ENCODE measurements at places on chromosomes 7 and 10.

- DNase-seq: no peak
These were observed 107.9 kb upstream of the FEZF1 start for GRCh38 chr7:122412441-122412840.

DNA sequence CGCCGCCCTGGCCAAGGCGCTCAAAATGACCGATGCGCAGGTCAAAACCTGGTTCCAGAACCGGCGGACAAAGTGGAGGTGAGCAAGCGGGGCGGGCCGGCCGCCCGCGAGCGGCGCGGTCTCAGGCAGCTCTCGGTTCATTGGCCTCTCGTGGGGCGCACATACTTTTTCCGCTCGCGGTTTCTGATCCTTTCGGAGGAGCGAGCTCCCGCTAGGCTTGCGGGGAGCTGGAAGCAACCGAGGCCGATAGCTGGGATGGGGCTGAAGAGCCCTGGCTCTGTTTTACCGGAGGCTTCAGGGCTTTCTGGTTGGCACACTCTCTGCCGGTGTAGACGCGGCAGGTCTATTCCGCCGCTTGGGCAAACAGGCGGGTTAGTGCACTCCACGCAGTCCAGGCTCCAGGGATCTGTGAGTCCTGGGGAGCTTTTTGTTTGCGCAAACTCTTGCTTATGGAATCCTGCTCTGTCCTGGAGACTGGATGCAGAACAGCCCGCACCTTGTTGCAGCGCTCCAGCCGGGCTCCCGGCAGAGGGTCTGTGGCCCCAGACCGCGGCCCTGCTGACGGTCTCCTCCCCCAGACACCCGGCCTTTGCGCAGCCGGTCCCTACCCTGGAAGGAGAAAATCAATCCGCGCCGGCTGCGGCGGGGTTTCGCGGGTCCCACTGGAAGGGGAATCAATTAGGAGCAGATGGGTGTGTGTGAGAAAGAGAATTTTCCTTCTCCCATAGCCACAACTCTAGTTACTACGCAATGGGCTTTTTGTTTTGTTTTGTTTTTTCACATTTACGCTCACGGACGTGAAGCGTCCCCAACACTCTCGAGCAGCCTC is 3.4 kb downstream of the TLX1 start:
- DNase-seq: no peak

GRCh38 chr7:19713676-19714075 is 4.8 kb upstream of the POLR1F start:
- no peak for DNase-seq

- no peak for DNase-seq
These were observed 205.9 kb downstream of the MBL2 start for GRCh38 chr10:52566471-52567246.

DNA sequence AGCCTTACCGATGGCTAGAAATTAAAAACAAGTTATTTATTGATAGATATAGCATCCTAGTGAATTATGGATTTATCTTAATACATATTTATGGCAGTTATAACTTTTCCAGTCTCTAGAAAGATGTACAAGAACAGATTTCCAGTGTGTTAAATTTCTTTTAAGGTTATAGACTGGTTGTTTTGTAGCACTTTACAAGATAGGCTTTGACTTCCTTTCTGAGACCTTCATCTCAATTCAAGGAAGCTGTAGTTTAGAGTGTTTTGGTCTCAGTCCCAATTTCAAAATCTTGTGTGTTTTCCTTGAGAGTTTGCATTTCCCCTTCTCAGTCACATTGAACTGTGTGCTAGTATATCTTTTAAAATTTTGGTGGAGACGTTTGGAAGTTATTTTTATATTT is 30.1 kb downstream of the PLEKHA1 start:
- no peak for DNase-seq

DNA sequence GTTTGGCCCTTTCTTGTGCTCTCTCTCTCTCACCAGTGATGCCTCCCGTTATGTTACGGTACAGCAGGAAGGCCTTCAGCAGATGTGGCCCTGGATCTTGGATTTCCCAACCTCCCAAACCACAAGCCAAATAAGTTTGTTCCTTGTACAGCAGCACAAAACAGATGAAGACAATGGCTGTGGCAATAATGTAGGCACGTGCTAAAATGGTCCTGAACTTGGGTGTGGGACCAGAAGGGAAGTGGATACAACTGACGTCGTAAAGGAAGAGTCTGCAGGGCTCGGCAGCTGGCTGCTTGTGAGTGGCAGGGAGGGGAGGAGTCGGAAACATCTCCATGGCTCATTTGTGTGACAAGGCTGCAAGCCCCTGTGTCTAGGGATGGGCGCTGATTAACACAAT is 26.8 kb downstream of the PROSER2 start:
- no peak for DNase-seq

DNA sequence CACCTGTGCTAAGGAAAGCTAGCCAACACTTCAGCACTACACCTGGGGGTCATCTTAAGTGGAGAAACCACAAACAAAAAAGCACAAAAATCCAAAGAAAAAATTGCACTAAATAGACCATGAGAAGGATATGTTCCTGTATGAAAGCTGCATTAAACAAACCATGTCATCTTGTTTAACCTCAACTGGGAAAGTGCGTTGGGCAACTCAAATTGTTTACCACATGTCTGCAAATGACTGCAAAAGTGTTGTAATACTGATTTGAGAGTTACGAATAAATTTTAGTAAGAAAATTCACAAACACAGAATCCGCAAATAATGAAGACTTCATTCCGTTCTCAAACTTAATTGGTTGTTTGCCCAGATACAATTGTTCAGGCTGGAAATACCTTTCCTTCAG is 111.9 kb upstream of the EGFR start:
- DNase-seq: no peak

DNA sequence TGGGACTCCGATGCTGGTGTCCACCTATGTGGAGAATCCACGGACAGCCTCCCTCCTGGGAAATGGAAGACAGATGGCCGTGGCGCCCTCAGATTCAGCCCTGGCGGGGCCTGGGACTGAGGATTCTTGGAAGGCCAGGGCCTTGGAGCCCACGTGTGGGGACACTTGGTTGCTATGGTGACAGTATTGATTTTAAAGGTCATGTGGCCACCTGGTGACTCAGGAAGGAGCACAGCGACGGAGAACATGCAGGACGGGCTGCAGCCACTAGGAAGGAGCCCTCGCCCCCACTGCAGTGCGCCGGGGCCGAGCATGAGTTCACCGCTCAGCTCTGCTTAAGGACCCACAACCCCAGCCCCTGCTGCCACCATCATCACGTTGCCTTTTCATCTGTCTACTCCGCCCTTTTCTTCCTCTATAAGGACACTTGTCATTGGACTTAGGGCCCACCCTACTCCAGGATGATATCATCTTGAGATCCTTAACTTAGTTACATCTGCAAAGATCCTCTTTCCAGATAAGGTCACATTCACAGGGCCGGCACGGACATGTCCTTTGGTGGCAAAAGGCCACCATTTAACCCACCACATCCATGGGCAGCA is 3.7 kb upstream of the STK32C start:
- DNase-seq: no peak

DNA sequence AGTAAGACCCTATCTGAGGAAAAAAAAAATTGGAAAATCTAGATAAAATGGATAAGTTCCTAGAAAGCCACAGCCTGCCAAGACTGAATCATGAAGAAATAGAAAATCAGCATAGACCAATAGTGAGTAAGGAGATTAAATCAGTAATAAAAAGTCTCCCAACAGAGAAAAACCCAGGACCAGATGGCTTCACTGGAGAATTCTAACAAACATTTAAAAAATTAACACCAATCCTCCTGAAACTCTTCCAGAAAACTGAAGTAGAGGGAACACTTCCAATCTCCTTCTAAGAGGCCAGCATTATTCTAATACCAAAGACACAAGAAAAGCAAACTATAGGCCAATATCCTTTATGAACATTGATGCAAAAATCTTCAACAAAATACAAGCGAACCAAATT is 8.8 kb upstream of the LIMK1 start:
- DNase-seq: no peak

DNA sequence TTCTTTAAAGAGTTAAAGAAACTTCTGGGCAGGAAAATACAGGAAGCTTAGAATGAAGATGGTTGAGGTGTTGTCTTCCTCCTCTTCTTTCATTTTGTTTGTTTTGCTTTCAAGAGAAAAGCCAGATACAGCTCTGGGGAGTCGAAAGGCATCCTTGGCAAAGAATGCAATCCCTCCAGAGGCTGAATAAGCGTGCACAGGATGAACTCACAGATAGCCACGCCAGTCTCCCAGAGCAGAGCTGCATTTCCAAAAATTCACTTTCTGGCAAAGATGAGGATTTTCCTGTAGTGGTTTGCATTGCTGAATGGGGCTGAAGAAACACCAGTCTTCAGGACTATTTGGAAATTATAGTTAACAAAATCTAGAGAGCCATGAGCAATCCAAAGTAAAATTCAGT is 336.4 kb downstream of the NRG3 start:
- no peak for DNase-seq

GRCh38 chr10:23293145-23293724 is 51.4 kb downstream of the C10orf67 start:
- no peak for DNase-seq

DNA sequence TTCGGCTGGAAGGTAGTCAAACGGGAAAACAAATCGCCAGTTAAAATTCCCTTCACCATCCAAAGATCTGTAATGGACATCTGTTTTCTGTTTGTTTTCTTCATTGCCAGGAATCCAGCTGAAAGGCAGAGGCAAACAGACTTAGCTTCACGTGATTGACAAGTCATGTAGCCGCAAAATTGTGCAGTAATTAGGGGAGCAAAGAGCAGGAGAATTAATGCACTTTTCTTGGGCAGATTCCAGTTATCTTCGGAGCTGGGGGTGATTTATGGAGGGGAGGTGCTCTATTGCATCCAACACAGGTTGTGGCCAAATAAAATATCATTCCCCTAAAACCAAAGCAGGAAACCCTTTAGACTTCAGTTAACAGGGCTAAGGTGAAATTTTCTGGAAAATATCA is 162.2 kb downstream of the MYOF start:
- DNase-seq: no peak

- no peak for DNase-seq
These were observed 100.0 kb upstream of the EGR2 start for GRCh38 chr10:62916141-62916603.

DNA sequence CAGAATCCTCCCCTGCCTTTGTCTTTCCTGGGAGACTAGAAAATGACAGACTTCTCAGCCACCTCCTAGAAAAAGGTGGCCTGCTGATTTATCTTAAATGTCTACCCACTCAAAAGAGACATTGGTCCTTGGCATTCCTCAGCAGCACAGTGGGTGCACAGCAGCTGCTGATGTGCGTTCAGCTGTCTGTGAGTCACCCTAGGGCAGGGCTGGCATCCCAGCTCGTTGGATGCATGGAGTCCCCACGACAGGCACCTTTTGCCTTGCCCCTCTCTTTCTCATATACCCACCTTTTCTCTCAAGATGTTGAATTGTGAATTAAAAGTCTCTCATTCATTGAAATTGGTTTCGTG is 113.0 kb downstream of the DOCK1 start:
- no peak for DNase-seq

GRCh38 chr10:114103284-114103683 is 59.6 kb downstream of the ADRB1 start:
- DNase-seq: no peak

DNA sequence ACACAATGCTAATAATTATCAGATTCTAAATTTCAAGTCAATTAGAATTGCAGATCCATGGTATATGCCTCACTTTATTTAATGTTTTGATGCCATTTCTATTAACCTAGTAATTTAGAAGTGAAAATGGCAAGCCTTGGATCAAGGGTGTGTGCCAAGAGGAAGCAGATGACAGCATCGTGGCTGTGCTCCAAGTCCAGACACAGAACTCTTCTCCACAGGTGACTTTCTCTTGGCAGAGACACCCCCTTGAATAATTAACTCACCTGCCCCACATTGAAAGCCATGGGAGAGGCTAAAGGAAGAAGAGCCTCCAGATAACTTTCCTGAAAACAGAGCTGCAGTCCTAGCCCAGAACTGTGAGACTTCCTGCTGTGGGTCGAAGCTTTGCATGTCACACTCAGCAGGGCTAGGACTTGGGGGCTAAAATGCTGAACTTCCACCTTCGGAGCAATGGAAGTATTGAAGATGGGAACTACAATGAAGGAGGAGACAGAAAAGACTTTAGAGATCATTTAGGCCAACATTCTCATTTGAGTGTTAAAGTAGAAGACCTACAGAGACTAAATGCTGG is 996 bp upstream of the C10orf90 start:
- DNase-seq: no peak

DNA sequence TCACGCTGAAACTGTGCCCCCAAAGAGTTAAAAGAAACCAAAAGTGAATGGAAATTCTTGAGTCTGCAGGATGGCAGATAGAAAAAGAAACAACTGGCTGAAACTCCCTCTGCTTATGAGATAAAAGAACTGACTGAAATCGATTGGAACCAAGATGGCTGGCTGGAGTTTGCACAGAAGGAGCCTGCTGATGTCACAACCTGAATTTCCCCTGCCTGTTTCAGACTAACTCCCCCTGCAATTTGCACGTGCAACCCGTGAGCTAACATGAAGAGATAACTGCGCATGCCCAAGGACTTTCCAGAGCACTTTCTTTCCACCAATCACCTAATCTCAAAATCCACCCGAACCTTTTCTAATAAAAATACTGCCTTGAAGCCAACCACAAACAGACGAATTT is 435.5 kb downstream of the CALN1 start:
- no peak for DNase-seq

GRCh38 chr10:70858759-70859158 is 29.6 kb downstream of the PCBD1 start:
- no peak for DNase-seq

DNA sequence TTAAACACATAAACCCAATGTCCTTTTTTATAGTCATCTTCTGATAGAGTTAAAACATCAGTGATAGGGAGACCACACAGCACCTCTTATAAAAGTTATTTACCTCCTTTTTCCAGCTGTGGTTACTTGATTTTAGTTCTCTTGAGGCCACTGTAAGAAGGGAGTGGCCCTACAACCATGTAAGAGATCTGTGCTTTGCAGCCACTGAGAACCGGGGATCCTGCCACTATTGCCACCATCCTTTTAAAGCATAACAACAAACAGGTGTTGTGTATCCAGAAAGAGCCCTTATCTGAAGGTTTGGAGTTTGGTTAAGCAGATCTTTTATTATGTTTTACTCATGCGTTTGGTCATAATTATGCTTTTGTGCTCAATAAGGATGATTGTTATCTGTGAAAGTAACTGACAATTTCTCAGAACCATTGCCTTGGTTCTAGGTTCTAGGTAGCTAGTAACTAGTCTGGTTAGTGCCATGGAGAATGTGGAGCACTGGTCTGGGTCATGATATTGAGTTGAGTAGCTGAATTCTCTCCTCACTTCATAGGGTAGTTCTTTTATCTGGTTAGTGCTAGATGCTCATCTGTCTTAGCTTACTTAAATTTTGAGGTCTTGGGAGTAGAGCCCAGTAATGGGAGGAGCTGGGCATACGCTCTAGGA is 56.5 kb downstream of the ST7 start:
- DNase-seq: no peak

DNA sequence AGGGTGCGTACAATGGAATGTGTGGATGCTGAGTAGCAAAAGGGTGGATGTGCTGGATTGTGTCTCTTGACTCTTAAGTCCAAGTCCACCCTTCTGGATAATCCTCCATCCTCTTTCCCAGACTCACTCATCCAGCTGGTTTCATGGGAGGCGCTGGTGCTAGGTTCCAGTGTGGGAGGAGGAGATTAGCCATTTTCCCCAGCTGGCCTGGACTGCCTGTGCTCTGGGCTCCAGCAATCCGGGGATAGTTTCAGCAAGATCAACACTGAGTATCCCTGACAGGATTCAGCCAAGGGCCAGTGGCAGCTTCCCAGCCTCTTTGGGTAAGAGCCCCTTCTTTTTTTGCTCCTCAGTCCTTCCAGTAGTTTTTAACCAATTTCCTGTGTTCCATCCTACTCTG is 21.6 kb upstream of the TRIL start:
- no peak for DNase-seq
